Left lung (tissue), 14 donors: ENCODE measurements at places on chromosomes 3 and 15. TPM values are rescaled to one million over a fixed set of nuclear protein-coding genes. Genes with fewer than 3 reads are reported as not detected.

DNA sequence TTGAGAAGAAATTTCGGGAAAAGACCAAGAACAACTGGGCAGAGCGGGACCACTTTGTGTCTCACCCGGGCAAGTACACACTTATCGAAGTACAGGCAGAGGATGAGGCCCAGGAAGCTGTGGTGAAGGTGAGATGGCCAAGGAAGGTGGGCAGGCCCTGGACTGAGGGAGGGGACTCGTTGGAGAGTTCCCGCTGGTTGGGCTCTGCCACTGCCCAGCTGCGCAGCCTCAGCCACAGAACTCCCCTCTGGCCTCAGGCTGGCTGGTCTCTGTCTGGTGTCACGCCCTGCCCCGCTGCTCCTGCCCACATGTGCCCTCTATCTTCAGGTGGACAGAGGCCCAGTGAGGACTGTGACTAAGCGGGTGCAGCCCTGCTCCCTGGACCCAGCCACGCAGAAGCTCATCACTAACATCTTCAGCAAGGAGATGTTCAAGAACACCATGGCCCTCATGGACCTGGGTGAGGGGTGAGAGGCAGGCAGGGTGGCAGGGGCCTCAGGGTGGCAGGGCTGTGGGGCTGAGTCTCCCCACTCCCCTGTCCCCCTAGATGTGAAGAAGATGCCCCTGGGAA is 2.4 kb downstream of the PARP3 start:
- H3K4me1 ChIP-seq = peaks cover 31% of the 10 kb centered on the region
- no peaks in the 10 kb centered on the region for H3K27me3 ChIP-seq
- no peak overlapping the region for H3K4me3 ChIP-seq
- DNase-seq = no peak
- H3K27ac ChIP-seq = no peak overlapping the region
- peaks cover 27% of the 10 kb centered on the region for H3K36me3 ChIP-seq

DNA sequence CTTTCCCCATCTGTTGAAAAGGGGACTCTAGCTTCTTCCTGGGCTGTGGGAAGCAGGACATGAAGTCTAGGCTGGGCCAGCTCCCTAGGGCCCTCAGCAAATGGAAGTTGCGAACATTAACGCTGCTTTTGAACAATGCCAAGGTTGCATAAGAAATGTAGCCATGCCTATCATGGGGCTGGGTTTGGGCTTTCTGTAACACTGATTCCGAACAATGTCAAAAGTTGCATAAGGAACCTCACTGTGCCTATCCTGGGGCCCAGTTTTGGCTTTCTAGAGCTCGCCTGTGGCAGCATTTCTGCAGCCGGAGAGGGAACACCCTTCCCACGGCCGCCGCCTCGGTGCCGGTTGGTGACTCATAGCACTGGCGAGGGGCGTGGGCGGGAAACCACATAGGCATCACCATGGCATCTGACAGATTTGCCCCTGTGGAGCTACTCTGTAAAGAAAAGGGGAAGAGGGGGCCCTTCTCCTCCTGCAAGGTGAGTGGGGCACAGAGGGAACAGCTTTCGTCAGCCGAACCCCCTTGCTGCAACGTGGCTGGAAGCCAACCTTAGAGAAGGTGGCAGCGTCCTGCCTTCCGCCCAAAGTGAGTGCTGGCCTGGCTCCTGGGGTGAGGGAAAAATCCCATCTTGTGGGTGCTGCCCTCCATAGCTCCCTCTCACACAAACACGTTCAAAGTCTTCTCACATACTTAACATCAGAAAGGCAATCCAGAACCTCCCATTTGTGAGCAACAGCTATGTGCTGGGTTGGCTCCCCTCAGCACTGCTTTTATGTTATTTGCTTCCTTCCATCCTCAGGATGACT is 46.6 kb upstream of the ATP2B2 start:
- peaks cover 21% of the 10 kb centered on the region for H3K27me3 ChIP-seq
- no peak overlapping the region for H3K4me3 ChIP-seq
- no peak overlapping the region for H3K27ac ChIP-seq
- peak; percentile 84 for DNase-seq

- no peaks in the 10 kb centered on the region for H3K27me3 ChIP-seq
- peak; percentile 50 for DNase-seq
- no peaks in the 10 kb centered on the region for H3K36me3 ChIP-seq
- peak overlapping the region; percentile 76 for H3K27ac ChIP-seq
- H3K4me3 ChIP-seq = peak overlapping the region; percentile 66
Measured at GRCh38 chr3:194686816-194687637, 1.3 kb downstream of the FAM43A start.

DNA sequence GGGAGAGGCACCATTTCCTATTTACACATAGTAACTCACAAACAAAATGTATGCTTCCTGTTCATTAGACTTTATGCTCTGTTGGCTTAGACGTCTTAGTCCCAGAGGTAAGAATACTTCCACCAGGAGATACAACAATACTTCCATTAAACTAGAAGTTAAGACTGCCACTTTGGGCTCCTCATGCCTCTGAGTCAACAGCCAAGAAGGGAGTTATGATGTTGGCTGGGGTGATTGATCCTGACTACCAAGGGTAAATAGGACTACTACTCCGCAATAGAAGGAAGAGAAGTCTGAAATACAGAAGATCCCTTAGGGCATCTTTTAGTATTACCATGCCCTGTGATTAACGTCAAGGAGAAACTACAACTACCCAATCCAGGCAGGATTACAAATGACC is 43.5 kb upstream of the ABI3BP start:
- no peaks in the 10 kb centered on the region for H3K27me3 ChIP-seq
- DNase-seq = no peak
- H3K27ac ChIP-seq = peak overlapping the region; percentile 55
- no peak overlapping the region for H3K4me3 ChIP-seq
- H3K36me3 ChIP-seq = no peaks in the 10 kb centered on the region
- H3K4me1 ChIP-seq = peaks cover 8% of the 10 kb centered on the region

Gene SST
- not detected for total RNA-seq

Gene PLAAT1
- total RNA-seq = not detected
